ENCODE measurements at places on chromosomes 6 and 20.

DNA sequence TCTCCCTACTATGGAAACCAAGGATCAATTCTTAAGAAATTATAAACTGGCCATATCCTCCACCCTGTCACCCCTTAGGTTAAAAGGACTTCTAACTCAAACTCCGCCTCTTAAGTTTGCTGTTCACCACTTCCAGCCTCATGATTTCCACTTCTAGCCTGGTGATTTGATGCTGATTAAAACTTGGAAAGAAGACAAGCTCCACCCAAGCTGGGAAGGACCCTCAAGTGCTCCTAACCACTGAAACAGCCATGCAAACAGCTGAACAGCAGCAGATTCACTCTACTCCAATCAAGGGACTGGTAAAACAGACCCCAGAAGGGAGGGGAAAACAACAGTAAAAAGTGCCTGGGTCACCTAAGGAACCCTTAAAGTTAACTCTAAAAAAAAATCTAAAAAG lies 10.3 kb downstream of the LCA5 start:
- no peak for DNase-seq

GRCh38 chr6:48542191-48542590 lies 431.2 kb upstream of the PTCHD4 start:
- no peak for DNase-seq

- no peak for DNase-seq
Observed at GRCh38 chr20:32638848-32639247, 34.9 kb downstream of the C20orf203 start.

GRCh38 chr20:49661560-49662329 lies 51.9 kb downstream of the B4GALT5 start:
- no peak for DNase-seq

DNA sequence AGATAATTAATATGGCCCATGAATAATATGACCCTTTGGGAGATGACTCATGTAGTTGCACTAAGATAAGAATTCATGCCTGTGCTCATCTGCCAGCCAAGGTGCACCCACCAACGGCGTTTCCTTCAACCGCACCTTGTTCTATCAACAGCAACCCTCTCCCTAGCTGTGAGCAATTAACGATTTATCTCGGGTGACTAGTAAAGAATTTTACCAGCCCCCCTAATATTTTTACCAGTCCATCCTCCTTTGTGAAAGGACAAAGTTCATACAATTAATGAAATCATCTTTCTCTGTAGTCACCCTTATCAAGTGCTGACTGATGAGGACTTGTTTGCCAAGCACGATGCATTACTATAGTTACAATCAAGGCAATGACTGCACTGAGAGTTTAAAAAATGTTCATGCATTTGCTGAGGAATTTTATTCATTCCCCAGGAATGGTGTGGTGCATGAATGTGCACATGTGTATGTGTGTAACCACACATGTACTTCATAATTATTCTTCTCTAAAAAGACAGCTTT lies 118.7 kb downstream of the SMOC2 start:
- DNase-seq, result no peak

- DNase-seq, result no peak
Observed at GRCh38 chr20:19838468-19838867, 80.4 kb downstream of the RIN2 start.

DNA sequence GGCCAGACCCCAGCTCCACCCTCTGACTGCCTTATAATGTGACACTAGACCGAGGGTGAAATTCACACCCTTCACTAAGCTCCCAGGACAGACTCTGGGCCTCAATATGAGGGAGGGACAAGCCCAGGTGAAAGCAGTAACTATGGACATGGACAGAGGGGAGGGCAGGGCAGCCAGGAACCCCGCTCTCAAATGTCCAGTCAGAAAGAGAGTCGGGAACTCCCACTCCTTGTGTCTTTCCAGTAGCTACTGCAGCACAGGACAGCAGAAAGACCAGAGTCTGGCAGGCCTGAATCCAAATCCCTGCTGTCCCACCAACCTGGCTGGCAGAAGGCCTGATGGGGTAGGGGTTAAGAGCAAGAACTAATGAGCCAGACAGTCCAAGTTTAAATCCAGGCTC lies 6.4 kb downstream of the C20orf96 start:
- DNase-seq, result no peak

- no peak for DNase-seq
Observed at GRCh38 chr6:27332692-27333641, 20.9 kb upstream of the POM121L2 start.

- DNase-seq, result no peak
Observed at GRCh38 chr6:38959138-38959537, 89.4 kb upstream of the GLP1R start.

Measured in stimulated activated CD4-positive, alpha-beta T cell treated with anti-CD3 and anti-CD28 coated beads, Interleukin-1b, Interleukin-23, amount 100 ng/mL, for 1 hour (primary cell).